Caki2 (cell line): ENCODE measurements at places on chromosomes 4 and X.

DNA sequence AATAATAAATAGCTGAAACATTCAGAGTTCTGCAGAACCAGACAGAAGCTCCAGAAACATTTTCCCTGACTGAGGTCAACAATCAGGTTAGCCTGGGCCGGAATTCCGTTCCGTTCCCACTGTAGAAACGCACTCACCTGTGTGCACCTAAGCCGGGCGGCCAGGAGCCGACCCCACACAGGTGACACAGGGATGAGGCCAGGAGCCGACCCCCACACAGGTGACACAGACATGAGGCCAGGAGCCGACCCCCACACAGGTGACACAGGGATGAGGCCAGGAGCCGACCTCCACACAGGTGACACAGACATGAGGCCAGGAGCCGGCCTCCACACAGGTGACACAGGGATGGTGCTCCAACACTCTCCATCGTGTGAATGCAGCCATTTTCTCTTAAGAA is 21.9 kb downstream of the FAT1 start:
- DNase-seq, result no peak

- DNase-seq, result no peak
These were observed 40.9 kb downstream of the SEPTIN11 start for GRCh38 chr4:76990288-76991080.

DNA sequence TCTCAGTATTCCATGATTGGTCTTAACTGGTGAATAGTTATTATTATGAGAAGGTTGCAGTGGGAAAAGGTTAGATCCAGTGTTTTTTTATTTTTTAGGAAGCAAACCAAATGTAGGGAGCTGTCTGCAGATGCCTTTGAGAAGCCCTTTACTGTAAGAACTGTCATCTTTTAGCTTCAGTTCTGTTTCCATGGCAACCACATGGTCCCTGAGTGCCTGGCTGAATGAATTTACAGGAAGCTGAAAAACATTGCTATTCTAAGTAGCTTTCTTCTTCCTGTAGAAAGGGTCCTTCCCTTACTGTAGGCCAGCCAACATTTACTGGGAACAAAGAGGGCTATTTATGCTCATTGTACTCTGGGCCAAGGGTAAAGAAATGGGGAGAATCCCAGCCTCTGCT is 103.3 kb downstream of the DCLK2 start:
- no peak for DNase-seq

GRCh38 chrX:48787505-48788443 is 1.4 kb downstream of the GATA1 start:
- DNase-seq, result no peak

DNA sequence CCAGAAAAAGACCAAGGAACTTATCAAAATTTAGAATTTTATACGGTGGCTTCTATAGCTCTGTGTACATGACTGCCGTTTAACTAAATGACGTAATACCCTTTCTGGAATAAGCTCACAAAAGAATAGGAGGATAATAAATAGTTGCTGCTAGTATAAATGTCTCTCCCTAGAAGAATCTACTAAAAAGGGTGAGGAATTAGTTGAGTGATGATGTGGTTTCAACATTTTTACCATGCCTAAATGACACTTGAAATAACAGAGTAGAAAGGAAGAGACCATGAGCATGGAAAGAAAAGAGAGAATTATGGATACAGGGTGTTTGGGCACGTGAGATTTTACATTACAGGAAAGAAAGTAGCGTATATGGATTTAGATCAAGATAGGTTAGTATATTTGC is 231.1 kb downstream of the ARAP2 start:
- DNase-seq, result no peak

GRCh38 chrX:123713434-123713833 is 19.4 kb downstream of the THOC2 start:
- DNase-seq, result peak; percentile 58

DNA sequence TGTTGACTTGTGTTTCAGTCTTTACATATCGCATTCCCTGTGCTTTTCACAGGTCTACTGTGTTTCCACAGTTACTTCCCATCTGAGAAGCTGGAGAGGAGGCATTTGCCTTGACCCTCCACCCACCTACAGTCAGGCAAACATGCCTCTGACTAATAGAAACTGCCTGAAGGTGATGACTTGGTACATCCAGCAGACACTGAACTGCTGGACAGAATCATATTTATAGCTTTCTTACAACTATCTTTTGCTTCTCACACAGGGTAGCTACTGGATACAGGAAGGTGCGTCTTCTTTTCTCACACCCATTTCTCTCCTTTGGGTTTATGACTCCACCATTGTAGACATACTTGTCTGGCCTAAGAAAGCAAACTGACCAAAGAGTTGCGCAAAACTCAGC is 58.0 kb downstream of the VGLL1 start:
- peak; percentile 0 for DNase-seq

DNA sequence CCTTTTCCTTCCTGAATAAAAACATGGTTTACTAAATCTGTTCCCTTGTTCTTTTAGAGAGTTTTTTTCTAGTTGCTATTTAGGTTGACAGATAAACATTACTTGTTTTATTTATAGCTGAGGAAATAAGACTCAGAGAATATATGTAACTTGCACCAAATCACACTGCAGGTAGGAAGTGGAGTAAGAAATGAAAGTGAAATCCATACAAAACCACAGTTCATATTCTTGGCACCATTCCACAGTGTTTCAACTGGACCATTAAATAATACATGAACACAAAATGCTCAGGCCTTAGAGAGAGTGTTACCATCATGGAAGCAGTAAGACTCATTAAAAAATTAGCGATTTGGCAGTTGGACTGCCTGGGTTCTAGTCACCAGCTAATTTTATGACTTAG is 326.9 kb upstream of the SLIT2 start:
- no peak for DNase-seq

GRCh38 chr4:153075836-153076518 is 128.3 kb upstream of the TRIM2 start:
- DNase-seq, result no peak

- DNase-seq, result no peak
These were observed 457.9 kb downstream of the GPAT3 start for GRCh38 chr4:83993774-83994173.

DNA sequence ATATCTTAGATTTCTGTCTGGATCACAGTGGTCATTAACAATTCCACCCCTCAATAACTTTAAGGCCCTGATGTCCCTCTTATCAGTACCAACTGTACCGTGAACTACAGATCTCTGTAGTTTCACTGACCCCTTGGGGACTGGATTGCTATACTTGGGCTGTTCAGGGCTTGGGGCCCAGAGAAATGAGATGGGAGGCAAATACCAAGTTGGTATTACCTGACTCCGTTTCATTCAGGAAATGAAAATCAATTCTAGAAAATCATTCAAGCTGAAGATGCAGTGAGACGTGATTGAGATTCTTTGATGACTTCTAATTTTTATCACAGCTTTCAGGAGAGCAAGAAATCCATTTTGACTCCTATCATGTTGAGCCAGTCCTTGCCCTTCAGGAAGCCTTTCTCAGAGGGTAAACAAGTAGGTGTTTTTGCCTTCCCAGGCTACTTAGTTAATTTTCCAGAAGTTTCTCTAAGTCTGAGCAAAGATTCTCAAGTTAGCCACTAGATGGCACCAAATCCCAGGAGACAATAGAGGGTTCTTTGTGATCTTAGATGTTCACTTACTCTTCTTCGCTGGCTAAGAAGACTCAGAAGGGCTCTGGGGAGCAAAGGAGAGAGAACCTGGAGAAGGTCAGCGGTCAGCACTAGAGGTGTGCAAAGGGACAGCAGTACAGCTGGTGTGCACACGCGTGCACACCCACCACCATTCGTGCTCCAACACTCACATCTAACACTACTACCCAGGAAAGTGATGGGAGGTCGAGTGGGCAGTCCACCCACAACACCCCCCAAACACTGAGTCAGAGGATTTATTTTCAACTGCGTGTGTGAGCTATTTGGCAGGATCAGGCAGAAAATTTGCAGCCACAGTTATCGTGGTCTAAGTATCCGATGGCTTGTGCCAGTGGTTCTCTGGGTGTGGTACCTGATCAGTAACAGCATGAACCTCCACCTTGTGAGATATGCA is 7.4 kb downstream of the HNRNPH2 start:
- DNase-seq, result no peak

GRCh38 chrX:107773206-107773605 is 2.4 kb downstream of the TSC22D3 start:
- no peak for DNase-seq

DNA sequence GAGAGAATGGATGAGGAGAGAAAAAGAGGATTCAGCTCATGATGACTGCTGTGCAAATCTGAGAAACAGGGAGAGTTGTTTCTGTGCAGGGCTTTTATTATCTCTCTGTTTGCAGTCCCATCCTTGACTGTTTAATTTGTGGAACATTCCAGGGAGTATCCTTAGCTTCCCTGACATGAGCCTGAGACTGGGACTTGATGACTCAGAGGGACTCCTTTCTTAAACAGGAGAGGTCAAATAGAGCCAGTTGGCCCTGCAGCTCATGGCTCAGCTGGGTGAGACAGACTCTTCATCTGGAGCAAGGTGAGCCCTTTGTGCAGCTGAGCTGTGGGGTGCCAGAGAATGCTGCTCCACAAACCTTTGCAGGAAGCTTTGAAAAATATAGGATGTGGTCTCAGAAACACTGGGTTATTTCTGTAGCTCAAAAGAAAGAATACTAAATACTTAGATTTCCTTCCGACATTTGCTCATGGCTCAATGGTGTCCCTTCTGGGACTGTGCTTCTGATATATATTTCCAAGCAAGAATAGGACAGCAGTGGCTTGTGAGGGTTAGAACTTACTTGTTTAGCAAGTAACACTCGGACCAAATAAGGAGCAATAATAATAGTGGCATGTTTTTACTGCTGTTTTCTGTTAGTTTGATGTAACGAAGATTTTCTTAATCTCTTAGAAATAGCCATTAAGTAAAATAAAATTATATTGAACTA is 14.5 kb downstream of the ARHGAP24 start:
- DNase-seq, result no peak

DNA sequence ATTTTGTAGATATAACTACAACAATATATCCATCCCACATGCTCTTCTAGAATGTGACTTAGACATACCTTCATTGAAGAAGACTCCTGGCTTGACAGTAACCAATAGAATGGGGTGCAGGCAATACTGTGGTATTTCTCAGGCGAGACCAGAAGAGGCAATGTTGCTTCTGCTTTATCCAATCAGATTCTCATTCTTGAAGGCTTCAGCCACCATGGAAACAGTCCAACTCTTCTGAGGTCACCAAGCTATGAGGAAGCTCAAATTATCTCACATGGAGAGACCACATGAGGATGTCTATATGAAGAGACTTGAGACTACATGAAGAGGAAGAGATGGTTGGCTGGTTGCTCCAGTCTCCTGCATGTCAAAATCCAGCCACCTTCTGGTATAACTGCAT is 469.9 kb downstream of the PCDH10 start:
- no peak for DNase-seq

DNA sequence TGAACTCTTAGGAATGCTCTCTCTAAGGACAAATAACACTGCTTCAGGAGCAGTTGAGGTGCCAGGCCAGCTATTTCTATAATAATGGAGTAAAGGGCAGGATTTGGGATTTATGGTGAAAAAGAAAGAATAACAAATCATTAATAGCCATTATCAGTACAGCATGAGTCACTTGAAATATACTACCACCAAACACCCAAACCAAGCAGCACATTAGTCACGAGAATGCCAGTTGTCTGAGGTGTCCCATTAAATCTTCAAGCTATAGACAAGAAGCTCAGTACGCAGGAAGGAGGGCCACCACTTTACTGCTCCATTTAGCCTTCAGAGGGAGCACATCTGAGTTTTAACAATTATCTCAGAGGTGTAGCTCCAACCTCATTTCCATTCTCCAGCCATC is 106.8 kb upstream of the MAGEA10 start:
- DNase-seq, result peak; percentile 23

GRCh38 chr4:4758681-4759080 is 100.8 kb upstream of the MSX1 start:
- DNase-seq, result no peak

GRCh38 chrX:56397636-56398035 is 165.5 kb downstream of the KLF8 start:
- DNase-seq, result no peak

GRCh38 chr4:101346351-101347266 is 717 bp downstream of the PPP3CA start:
- DNase-seq, result peak; percentile 85

DNA sequence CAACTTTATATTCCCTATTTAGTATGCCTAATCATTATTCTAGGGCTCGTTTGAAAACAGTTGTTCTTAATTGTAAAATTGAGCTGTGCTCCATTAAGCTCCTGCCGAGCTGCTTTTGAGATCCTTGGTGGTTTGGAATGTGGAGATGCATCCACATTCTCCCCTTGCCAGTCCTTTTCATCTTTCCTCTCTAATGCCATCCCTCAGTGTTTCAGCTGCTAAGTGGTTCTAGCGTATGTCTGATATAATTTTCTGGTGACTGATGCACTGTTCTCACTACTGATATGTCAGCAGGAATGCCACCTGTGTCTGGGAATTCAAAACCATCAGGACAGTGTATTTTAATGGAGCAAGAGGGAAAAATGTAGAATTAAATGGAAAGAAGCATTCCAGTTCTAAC is 1085.0 kb downstream of the CCSER1 start:
- DNase-seq, result no peak

DNA sequence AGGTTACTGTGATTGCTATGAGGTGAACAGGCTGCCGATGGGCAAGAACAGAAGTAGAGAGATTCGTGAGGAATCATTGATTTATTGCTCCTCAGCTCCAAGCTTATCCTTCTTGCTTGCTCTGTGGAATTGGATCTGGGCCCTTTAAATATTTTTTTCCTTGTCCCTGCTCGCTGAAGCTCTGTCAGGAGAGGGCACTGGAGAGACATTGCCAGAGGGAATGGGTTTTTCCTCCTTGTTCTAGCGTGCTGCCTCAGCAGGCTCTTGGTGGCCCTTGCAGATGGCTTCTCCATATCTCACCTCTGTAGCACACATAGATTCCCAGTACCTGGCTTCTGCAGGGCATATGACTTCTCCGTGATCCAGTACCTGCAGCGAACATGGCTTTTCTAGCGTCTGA is 67.4 kb downstream of the CNGA2 start:
- DNase-seq, result peak; percentile 6

GRCh38 chrX:130296743-130297142 is 28.0 kb upstream of the ZNF280C start:
- DNase-seq, result no peak

- DNase-seq, result no peak
These were observed 561.5 kb downstream of the BCOR start for GRCh38 chrX:39536211-39536610.

GRCh38 chrX:20567108-20567507 is 300.4 kb upstream of the RPS6KA3 start:
- DNase-seq, result no peak

DNA sequence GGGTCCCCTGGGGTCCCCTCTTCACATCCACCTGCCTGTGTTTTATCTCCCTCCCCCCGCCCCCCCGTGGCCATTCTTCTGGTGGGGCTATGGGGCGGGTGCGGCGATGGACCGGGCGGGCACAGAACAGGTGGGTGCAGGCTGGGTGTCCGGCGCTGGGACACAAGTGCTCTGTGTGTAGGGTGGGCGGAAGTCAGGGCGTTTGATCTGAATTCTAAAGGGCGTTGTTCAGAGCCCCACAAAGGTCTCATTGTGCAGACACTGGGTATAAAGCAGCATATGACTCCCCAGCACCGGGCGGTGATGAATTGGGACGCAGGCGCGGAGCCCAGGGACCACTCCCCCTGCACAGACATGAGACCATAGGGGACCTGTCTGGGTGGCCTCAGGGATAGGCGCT is at the start of gene GJB1:
GJB1 (plus strand) TSS at position 296 of the 400 bp plus-strand sequence. CDS start 484 bp downstream, outside the sequence.
- DNase-seq, result no peak
